ENCODE measurements at places on chromosomes 5 and 9.

DNA sequence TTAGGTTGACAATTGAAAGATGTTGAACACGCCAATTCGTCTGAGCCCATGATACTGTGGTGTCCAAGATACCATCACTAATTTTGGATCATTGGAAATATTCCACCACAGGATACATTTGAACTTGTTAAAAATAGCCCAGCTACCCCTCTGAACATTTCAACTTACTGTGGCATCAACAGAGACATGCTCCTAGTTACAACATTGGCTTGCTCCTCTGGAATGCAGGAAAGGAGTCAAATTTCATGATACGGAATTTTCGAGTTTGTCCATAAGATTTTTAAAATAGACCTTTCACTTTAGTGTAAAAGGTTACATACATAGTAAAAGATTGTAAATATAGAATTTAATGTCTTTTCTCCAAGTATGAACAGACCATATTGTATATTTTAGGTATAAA lies 12.8 kb downstream of the SEMA5A start:
- H3K4me3 ChIP-seq: no peak overlapping the region
- no peaks in the 10 kb centered on the region for H3K27me3 ChIP-seq
- no peak for DNase-seq
- H3K36me3 ChIP-seq: no peaks in the 10 kb centered on the region
- H3K27ac ChIP-seq: no peak overlapping the region
- H3K4me1 ChIP-seq: no peaks in the 10 kb centered on the region

DNA sequence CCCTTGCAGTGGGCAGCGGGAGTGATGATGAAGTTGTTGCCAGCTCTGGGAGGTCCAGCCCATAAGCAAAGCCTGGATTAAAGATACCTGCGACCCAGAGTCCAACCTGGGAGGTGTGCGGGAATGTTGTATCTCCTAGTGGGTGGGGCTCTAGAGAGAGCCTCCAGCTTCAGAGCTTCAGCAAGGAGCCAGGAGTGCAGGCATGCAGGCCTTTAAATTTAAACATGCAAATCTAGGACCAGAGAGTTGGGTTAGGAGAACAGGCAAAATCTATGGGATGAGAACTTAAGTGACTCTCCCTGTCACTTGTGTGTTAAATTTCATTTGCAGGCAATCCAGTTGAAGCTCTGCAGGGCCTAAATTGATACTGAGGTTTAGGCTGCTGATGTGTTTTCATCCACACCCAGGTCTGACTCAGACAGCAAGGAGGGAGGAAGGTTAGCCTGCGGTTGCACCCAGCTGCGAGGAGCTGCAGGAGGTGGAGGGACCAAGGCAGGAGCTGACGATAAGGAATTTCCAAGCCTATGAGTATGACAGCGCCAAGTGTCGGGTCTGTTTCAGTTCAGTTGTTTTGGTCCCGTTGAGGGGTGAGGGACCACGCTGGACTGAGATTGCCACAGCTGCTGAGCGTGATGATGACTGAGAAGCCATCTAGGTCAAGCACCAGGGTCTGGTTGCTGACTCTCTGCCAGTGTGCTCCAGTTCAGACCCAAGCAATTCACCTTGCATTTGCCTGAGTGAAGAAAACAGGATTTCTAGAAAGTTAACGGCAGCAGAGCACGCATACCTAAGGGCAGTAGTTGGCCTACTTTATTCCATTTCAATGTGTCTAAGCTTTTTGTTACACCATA lies 243.0 kb downstream of the ICE1 start:
- H3K27ac ChIP-seq: no peak overlapping the region
- H3K36me3 ChIP-seq: no peaks in the 10 kb centered on the region
- no peak for DNase-seq
- H3K27me3 ChIP-seq: no peaks in the 10 kb centered on the region
- peaks cover 16% of the 10 kb centered on the region for H3K4me1 ChIP-seq

DNA sequence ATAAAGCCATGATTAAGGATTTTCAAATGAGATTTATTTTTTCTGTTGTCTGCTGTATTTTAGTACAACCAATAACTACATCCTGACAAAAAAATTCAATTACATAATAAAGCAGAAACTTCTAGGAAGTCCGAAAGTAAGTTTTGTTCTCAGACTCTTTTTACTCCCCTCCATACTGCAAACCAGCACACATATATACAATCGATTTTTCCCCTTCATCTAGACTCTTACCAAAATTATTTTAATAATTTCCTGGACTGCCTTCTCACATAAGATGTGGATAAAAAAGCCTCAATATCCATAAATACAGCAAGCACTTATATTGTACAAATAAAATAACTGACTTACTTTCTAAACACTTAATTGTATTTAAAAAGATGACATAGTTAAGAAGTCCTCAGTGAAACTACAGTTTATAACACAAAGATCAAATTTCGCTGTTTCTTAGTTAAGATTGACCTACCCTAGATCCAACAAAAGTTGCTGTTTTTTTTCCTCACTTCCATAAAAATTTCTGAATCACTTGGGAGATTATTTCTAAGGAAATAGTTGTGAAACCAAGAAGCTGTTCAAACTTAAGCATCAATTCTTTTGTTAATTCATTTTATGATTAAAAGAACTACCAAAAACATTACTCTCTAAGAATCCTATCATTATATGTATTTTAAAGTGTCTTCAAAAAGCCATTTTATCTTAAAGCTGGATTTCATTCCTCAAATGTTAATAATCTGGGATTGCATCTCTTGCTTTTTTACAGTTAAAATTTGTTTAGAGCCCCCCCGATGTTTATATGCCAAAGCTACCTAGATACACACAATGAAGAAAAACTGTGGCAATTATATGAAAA lies 74.7 kb upstream of the IFNE start:
- H3K27me3 ChIP-seq: peaks cover 6% of the 10 kb centered on the region
- no peak overlapping the region for H3K4me3 ChIP-seq
- DNase-seq: no peak
- H3K4me1 ChIP-seq: peaks cover 6% of the 10 kb centered on the region
- H3K36me3 ChIP-seq: no peaks in the 10 kb centered on the region

DNA sequence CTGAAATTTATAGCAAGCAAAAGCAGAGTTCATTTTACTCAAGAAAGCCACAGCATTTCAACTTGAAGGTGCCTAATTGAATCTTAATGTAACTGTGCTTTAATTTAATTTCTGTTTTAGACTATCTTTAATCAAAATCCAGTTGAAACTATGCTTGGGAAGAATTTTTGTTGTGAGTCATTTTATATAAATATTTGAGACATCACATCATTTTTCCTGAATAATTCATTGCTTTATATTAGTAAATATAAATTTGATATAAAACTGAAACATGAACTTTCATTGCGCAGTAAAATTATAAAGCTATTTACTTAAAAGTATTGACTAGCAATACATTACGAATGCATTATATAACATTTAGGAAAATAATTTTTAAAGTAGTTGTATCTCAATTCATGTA lies 1937.1 kb upstream of the CDH9 start:
- DNase-seq: no peak
- H3K4me1 ChIP-seq: no peaks in the 10 kb centered on the region
- H3K27me3 ChIP-seq: no peaks in the 10 kb centered on the region
- H3K27ac ChIP-seq: no peak overlapping the region
- H3K4me3 ChIP-seq: no peak overlapping the region

GRCh38 chr9:122923947-122924346 lies 7.4 kb downstream of the ZBTB26 start:
- no peak for DNase-seq
- no peaks in the 10 kb centered on the region for H3K36me3 ChIP-seq
- no peaks in the 10 kb centered on the region for H3K27me3 ChIP-seq
- H3K27ac ChIP-seq: no peak overlapping the region
- H3K4me1 ChIP-seq: no peaks in the 10 kb centered on the region

- no peaks in the 10 kb centered on the region for H3K4me1 ChIP-seq
- no peaks in the 10 kb centered on the region for H3K27me3 ChIP-seq
- H3K4me3 ChIP-seq: no peak overlapping the region
- H3K36me3 ChIP-seq: no peaks in the 10 kb centered on the region
- DNase-seq: no peak
These were observed 479.7 kb downstream of the MAN2A1 start for GRCh38 chr5:110169461-110169860.

GRCh38 chr9:95852059-95853032 lies 23.1 kb upstream of the ERCC6L2 start:
- H3K4me1 ChIP-seq: no peaks in the 10 kb centered on the region
- H3K36me3 ChIP-seq: no peaks in the 10 kb centered on the region

DNA sequence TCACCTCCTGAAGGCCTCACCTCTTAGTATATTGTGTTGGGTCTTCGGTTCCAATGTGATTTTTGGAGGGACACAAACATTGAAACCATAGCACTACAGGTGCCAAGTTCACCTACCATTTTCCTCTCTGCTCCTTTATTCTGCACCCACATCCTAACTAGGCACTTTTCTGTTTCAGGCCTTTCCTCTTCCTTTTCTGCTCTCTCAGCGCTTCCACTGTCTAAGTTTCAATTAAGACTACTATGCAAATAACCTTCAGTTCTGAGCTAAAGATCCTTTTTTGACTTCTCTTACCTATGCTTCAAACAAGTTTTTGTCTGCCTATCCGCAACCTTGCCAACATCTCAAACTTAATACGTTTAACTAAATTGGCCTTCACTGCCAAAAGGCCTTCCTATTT lies 25.4 kb upstream of the ZFYVE16 start:
- H3K27me3 ChIP-seq: no peaks in the 10 kb centered on the region
- no peak overlapping the region for H3K4me3 ChIP-seq
- DNase-seq: no peak
- no peaks in the 10 kb centered on the region for H3K36me3 ChIP-seq

DNA sequence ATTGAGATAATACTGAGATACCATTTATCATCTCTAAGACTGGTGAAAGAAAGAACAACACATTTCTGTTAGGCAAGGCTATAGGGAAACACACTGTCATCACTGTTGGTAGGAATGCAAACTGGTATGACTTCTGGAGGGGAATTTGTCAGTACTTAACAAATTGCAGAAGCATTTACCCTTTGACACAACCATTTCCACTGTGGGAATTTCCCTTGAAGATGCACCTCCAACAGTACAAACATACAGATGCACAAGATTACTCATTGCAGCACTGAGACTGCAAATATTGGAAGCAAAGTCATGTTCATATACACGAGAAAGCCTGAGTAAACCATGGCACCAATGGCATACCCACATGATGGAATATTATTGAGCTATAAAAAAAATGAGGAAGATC lies 17.6 kb downstream of the GM2A start:
- no peak for DNase-seq
- no peak overlapping the region for H3K4me3 ChIP-seq
- no peaks in the 10 kb centered on the region for H3K36me3 ChIP-seq
- no peaks in the 10 kb centered on the region for H3K4me1 ChIP-seq

GRCh38 chr5:76175051-76175666 lies 92.0 kb downstream of the SV2C start:
- no peaks in the 10 kb centered on the region for H3K27me3 ChIP-seq
- no peak overlapping the region for H3K27ac ChIP-seq
- DNase-seq: no peak
- H3K4me3 ChIP-seq: no peak overlapping the region
- no peaks in the 10 kb centered on the region for H3K36me3 ChIP-seq

- H3K4me3 ChIP-seq: no peak overlapping the region
- H3K4me1 ChIP-seq: no peaks in the 10 kb centered on the region
- no peaks in the 10 kb centered on the region for H3K36me3 ChIP-seq
- no peaks in the 10 kb centered on the region for H3K27me3 ChIP-seq
- no peak overlapping the region for H3K27ac ChIP-seq
- DNase-seq: no peak
These were observed 2.7 kb upstream of the BTNL9 start for GRCh38 chr5:181037365-181037861.

DNA sequence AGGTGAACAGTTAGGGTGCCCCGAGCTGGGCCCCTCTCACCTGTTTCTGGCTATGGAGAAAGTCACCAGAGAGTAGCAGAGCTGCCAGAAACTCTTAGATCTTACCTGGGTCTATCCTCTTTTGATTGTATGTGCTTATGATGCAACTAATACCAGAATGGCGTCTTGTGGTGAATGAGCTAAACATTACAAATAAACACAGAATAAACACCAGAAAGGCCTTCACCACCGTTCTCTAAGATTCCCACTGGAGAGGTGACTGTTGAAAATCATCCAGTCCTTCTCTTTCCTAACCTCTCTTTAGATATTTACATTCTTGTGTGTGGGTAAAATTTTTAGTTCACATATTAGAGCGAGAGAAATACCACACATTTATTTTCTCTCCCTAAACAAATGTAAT lies 241.7 kb upstream of the GAS1 start:
- no peak for DNase-seq
- no peak overlapping the region for H3K27ac ChIP-seq
- no peaks in the 10 kb centered on the region for H3K36me3 ChIP-seq
- H3K4me1 ChIP-seq: peaks cover under 1% of the 10 kb centered on the region
- H3K27me3 ChIP-seq: no peaks in the 10 kb centered on the region

- H3K27ac ChIP-seq: no peak overlapping the region
- no peak overlapping the region for H3K4me3 ChIP-seq
- no peaks in the 10 kb centered on the region for H3K4me1 ChIP-seq
- H3K36me3 ChIP-seq: no peaks in the 10 kb centered on the region
- no peaks in the 10 kb centered on the region for H3K27me3 ChIP-seq
- DNase-seq: no peak
These were observed 329.8 kb upstream of the PDE4D start for GRCh38 chr5:60223342-60223741.

DNA sequence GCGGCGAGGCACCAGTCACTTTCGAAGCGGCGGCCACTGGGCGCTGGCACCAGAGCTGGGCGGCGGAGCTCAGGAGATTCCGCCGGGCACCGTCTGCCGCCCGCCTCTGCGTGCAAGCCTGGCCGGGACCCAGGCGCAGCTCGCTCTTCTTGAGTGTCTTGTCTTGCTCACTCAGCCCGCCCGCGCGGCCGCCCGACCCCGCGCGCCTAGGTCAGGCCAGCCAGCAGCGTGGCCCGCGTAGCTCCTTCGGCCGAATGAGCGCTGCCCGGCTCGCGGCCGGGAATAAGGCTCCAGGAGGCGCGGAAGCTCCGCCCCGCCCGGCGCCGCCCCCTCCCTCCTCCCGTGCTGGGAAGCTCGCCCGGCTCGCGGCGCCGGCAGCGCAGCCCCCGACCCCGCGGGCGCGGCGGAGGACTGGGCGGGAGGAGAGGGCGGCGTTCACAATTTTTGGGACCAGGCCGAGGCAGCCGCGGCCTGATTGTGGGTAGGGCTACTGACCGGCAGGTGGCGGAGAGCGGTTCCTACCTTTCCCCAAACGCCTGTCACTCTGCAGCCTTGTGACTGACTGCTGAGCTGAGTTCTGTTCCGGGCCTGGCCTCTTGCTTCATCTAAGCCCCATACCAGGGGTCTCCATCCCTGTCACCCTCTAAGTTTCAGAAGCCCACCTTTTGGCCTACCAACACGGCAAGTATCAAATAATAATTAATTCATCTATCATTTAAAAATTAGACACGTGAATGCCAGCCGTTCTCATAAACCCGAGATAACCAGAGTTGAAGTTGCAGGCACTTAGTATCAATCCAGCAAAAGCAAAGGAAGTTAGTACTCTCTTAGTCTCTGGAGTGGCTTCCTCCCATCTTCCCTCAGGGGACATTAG lies at the start of gene HBEGF:
Gene HBEGF, minus strand, starts transcription at position 256 of the 874 bp plus-strand sequence. CDS start 275 bp downstream, outside the sequence.
- peak within 1 kb of the TSS; percentile 71 for H3K4me3 ChIP-seq
- peaks cover 36% of the 10 kb centered on the region for H3K4me1 ChIP-seq
- H3K36me3 ChIP-seq: no peaks in the 10 kb centered on the region
- H3K27ac ChIP-seq: peak within 1 kb of the TSS; percentile 68
- no peaks in the 10 kb centered on the region for H3K27me3 ChIP-seq

All from vagina (tissue), 2 donors.